ENCODE measurements at places on chromosomes 16 and 17.

DNA sequence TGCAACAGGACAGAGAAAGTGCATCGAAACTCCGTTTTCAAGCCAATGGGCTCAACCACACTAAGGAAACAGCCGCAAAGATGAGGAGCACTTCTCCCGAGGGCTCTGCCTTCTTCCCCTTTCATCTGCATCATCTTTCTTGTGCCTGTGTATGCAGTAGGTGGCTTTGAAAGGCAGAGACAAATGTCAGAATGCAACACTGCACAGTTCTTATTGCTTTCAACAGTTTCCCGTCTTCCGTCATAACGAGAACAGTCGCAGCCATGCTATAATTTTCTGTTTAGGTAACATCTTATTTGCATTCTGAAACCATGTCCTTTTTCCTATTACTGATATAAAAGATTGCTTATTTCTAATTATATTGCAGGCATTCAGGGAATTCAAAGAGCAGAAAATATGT lies 205.2 kb downstream of the SLC39A11 start:
- DNase-seq, result no peak

- DNase-seq, result no peak
Observed at GRCh38 chr16:84553873-84554399, 49.5 kb upstream of the MEAK7 start.

DNA sequence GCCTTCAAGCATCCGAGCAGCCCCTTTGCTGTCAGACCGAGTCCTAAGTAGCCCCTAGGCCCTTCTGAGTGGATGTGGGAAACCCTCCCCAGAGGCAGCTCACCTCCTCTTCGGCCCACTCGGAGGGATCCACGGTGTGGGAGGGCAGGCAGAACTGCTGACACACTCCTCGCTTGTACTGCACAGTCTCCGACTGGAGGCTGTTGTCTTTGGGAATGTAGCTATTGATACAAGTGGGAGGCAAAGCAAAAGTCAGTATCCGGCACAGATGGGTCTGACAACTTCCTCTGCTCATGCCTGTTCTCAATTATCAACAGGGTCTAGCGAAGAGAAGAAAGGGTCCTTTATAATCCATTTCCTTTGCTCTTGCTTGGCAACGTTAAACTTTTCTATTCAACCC lies 25.9 kb upstream of the FOXJ1 start:
- DNase-seq, result no peak

- no peak for DNase-seq
Observed at GRCh38 chr16:85250609-85251223, 138.4 kb upstream of the CIBAR2 start.

DNA sequence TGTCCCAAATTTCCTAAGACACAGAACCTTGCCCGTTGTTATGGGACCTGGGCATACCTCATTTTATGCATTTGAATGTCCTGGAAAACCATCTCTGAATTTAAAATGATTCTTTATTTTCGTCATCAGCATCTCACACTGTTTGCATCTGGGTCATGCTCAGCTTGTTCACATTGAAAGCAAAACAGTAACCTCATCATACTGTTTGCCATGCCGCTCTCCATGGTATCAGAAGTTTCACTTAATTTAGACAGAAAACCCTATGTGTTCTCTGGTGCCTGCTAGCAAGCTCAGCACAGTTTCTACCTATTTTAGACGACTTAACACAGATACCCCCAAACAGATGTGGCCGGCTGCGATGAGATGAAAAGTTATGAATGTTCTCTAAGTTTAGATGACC lies 292.1 kb downstream of the SNX29 start:
- no peak for DNase-seq

- no peak for DNase-seq
Observed at GRCh38 chr17:28946239-28946638, 5.1 kb downstream of the PHF12 start.

GRCh38 chr16:67063008-67063407 lies 34.1 kb downstream of the CBFB start:
- no peak for DNase-seq

DNA sequence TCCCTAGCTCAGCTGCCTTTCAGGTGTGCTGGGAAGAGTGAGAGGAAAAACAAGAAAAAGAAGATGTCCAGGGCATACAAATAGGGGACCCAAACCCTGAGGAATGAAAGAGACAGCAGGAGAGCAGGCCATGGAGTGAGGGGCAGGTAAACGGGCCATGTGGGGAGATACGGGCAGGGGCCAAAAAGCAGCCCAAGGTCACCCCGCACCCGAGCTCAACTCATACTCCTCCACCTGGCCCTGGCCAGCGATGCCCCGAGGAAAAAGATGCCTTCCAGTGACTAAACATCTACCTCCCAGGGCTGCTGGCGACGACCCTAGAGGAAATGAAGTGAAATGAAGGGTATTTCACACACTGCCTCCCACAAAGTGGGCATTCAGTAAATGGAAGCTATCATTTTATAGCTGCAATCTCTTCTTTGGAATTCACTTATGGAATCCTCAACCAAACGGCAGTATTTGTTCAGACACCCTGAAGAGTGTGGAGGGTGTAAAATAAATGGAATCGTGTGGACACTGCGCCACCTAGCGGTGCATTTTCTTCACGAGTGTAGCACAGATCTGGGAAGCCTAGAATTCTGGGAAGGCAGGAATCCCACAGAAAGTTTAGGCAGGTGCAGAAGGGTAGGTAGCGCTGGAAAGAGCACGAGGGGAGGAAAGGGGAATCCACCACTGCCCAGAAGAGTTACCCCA lies 14.9 kb downstream of the ELAC2 start:
- DNase-seq, result peak; percentile 87

DNA sequence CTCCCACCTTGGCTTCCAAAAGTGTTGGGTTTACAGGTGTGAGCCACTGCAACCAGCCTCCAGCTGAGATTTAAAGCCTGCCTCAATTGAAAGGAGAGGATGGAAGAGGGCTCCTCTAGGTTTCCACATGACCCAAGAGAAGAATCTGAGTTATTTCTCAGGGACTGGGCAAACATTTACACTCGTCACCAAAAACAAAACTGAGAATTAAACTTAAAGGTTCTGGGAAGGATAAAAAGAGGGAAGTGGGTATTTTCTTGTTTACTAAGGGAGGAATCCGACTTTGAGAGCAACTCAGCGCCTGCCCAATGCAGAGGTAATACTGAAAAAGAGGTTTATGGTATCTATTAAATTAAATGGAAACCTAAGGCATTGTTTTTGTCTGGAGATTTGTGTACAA lies 13.3 kb downstream of the HOXB1 start:
- no peak for DNase-seq

DNA sequence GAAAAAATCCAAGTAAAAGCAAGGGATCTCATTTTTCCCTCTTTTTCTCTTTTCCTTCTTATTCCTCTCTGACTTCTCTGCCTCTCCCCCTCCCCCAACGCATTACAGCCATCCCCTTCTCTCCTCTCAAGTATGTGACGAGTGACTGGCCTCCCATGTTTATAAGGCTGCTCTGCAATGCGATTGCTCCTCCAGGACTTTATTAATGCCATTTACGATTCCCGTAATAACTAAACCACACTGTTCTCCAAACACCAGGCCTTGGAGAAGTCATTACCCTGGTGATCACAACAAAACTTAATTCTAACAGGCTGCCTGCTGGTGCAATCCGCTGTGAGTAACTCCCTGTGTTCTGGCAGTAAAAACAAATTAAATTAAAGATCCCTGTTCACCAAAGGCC lies 88.8 kb downstream of the HS3ST3B1 start:
- no peak for DNase-seq

GRCh38 chr17:77730376-77730775 lies 228.1 kb upstream of the TNRC6C start:
- no peak for DNase-seq

GRCh38 chr16:86965840-86966550 lies 351.2 kb downstream of the C16orf95 start:
- DNase-seq, result no peak

- DNase-seq, result no peak
Observed at GRCh38 chr17:9771465-9771864, 19.9 kb downstream of the DHRS7C start.

DNA sequence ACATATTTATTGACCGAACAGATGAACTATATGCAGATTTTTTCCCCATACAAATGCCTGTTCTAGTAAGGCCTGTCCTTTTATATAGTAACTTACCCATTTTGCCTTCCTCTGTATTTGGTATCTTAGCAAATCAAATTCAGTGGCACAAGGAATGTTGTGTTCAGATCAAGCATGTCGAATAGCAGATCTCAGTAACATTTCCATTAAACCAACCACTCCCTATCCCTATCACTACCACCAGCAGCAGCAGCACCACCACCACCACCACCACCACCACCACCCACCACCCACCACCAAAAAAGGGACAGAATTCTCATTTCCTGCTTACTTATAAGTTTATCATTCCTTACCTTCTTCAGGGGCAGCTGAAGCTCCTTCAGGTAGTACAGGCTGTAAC lies 94.7 kb downstream of the TRIM37 start:
- no peak for DNase-seq

DNA sequence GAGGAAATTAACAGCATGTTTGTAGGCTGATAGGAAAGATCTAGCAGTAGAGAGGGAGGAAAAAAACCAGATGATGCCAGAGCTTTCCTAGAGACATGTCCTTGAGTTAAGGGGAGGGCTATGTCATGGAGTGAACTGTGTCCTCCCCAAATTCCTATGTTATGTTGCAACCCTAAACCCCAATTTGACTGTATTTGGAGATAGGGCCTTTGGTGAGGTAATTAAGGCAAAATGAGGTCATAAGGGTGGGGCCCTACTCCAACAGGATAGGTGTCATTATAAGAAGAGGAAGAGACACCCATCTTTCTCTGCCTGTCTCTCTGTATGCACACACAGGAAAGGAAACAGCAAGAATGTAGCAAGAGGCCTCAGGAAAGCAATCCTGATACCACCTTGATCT lies 195.3 kb upstream of the AXIN2 start:
- DNase-seq, result no peak

DNA sequence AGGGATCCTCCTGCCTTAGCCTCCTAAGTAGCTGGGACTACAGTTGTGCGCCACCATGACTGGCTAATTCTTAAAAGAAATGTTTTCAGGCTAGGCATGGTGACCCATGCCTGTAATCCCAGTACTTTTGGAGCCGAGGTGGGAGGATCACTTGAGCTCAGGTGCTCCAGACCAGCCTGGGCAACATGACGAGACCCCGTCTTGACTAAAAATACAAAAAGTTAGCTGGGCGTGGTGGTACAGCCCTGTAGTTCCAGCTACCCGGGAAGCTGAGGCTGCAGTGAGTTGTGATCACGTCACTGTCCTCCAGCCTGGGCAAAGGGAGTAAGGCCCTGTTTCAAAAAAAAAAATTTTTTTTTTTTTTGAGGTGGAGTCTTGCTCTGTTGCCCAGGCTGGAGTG lies 173.1 kb downstream of the SEC14L1 start:
- DNase-seq, result no peak

DNA sequence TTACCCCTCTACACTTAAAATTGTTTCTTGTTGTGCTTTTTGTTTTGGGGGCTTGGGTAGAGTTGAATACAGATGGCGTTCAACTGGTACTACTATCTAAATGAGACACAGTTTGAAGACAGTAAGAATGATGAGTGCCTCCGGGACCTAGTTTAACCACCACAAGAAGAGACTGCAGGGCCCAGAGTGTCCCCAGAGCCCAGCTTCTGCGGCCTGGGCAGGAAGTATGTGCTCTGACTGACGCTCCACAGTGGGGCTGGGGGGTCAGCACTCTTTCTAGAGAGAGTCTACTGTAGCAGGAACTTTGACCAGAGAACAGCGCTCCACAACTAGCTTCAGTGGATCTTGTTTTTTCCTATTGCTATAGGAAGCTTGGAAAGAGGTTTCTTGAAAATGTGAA lies 174.0 kb downstream of the VPS53 start:
- DNase-seq, result no peak

GRCh38 chr16:67963662-67964321 lies 4.6 kb downstream of the SLC12A4 start:
- no peak for DNase-seq

DNA sequence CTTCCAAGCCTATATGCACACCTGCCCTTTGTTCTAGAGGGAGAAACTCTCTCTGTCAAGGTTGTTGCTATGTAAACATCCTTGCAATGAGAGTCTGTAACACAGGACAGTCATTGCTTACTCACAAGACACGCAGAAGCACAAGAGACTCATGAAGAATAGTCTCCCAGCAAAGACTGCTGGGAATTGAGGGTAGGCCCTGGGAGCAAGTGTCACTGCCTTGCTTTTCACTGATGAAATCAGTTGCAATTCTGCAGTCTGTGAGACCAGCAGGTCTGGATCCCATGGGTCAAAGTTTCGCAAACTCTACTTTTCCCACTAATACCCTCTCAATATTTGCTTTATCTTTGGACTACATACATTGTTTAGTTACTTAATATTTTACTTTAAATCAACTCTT lies 177.4 kb downstream of the FTO start:
- no peak for DNase-seq

- DNase-seq, result no peak
Observed at GRCh38 chr16:7714775-7715174, 382.1 kb downstream of the RBFOX1 start.

DNA sequence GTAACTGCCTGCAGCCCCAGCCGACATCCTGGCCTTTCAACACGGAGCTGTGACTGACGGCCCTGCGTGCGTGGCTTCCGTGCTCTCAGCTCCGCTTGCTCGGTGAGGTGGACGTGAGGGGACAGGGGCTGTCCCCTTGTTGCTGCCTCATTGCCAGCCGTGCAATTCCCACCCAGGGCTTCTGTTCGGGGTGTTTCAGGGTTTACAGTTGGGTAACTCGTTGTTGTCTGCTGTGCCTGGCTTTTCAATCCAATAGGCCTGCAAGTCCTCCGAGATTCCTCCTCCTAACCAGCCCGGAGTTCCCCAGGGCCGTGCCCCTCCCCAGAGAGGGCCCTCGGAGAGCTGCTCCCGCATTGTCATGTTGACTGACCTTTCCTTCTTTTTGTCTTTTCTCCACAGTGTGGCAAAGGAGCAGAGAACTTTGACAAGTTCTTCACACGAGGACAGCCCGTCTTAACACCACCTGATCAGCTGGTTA lies 31.4 kb upstream of the CACNG5 start:
- DNase-seq, result no peak

Data from muscle of arm (tissue), 14 donors.